GM04504 (cell line): ENCODE measurements at places on chromosomes 7 and 10.

GRCh38 chr7:116906391-116906790, 44.0 kb downstream of the CAPZA2 start:
- no peak for DNase-seq

DNA sequence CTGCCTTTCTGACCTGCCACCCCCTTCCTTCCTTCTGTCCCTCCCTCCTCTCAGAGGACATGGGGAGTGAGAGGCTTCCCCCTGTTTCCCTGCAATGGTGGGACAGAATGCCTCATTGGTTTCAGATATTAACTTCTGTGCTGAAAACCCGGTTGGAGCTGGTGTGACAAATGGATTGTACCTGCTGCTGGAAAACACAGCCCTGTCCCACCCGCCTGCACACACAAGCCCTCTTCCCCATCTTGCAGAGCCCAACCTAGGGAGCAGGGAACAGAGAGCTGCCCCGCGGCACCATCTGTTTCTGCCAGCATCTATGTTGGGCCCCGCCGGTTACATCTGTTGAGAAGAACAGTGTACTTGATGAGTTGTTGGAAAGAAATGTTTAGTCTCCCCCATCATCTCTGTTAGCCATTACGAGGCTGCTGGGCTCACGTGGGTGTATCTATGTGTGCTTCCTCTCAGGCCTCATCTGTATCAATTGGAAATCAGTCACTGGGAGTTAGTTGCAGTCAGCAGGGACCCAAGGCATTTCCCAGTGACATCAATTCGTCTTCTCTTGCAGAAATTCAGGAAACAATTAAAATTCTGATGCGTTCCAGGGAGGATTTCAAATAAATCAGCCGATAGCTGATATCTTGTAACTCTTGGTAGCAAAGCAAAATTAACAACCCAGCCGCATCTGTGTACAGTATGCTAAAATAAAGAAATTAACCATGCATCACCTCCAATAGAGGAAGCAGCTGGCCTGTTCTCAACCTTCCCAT, 725.6 kb upstream of the GALNT17 start:
- DNase-seq: peak; percentile 11

- no peak for DNase-seq
Observed at GRCh38 chr7:966291-967069, 8.9 kb downstream of the COX19 start.

GRCh38 chr7:12716722-12717121, 29.3 kb downstream of the ARL4A start:
- no peak for DNase-seq

- DNase-seq: no peak
Observed at GRCh38 chr10:5526691-5527331, 2.0 kb downstream of the CALML3 start.

DNA sequence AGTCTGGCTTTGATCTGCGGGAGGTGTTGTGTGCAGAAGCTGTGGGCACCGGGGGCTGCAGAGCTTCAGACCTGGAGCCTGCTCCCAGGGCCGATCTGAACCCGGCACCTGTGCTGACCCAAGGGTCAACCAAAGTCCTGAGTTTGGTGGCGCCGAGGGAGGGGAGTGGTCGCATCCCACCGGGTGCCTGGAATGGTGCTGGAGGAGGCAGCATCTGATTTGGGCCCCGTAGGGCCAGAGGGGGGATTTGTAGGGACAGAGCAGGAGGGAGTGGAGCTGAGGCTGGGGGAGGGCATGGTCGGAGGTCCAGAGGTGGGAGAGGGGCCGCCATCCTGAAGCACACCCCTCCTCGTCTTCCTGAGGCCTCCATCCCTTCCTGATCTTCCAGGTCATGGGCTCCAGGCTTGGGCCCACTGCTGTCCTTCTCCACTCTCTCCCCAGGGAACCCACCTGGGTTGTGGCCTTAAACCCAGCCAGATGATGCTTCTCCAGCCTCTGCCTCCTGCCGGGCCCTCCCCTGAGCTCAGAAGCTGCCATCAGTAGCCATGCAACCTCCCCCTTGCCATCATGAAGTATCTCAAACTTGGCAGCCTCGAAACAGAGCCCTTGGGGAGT, 112.9 kb downstream of the LHPP start:
- no peak for DNase-seq

DNA sequence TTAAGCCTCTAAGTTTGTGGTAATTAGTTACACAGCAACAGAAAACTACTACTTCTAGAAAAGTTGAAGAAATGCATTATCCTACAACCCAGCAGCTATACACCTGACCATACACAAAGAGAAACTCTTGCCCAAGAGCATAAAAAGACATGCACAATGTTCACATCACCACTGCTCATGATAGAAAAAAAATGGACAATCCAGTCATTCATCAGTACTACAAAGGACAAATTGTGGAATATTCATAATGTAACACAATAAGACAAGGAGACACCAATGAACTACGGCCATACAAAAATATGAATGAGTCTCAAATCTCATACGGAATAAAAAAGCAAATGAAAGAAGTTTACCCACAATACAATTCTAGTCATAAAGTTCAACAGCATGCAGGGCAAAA, 87.4 kb downstream of the ZFAND4 start:
- DNase-seq: no peak

GRCh38 chr10:109987452-109988211, 20.2 kb upstream of the ADD3 start:
- DNase-seq: no peak

- no peak for DNase-seq
Observed at GRCh38 chr10:19041171-19041570, 7.4 kb upstream of the MALRD1 start.

- no peak for DNase-seq
Observed at GRCh38 chr10:113983552-113983951, 60.1 kb upstream of the ADRB1 start.

GRCh38 chr7:149330914-149331567, 69.0 kb downstream of the ZNF783 start:
- DNase-seq: no peak

- DNase-seq: peak; percentile 69
Observed at GRCh38 chr10:118798231-118798662, 43.5 kb upstream of the CACUL1 start.

DNA sequence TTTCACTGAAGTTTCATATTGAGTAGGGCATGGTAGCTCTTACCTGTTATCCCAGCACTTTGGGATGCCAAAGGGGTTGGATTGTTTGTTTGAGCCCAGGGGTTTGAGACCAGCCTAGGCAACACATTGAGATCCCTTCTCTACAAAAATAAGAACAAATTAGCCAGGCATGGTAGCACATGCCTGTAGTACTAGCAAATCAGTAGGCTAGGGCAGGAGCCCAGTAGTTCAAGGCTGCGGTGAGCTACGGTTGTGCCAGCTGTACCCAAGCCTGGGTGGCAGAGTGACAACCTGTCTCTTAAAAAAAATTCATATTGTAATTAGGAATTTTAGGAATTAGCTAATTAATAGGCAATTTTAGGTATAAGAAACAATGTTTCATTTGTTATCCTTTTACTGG, 18.0 kb downstream of the BBIP1 start:
- DNase-seq: no peak

- no peak for DNase-seq
Observed at GRCh38 chr7:136148920-136149319, 171.8 kb upstream of the MTPN start.

- DNase-seq: no peak
Observed at GRCh38 chr7:92557808-92558362, 29.3 kb downstream of the RBM48 start.

DNA sequence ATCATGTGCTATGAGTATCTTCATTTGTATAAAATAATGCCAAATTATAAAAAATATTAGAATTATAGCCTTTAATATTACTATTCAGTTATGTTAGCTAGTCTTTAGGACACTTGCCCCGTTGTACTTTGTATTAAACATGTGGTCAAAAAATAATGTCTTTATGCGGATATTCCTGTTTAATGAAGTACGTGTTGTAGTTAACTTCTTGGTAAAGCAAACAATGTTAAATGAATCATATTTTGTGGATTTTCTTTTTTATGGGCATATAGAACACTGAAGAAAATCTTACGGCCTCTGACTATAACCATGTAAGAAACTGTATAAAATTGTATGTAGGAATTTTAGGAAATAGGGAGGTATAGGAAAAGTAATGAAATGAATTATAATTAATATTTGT, 14.3 kb downstream of the GLCCI1 start:
- no peak for DNase-seq

- DNase-seq: no peak
Observed at GRCh38 chr10:68128015-68128414, 18.7 kb downstream of the MYPN start.

GRCh38 chr7:101870361-101871062, 53.1 kb downstream of the CUX1 start:
- DNase-seq: no peak

GRCh38 chr7:56291-56913, 136.0 kb upstream of the FAM20C start:
- DNase-seq: no peak

DNA sequence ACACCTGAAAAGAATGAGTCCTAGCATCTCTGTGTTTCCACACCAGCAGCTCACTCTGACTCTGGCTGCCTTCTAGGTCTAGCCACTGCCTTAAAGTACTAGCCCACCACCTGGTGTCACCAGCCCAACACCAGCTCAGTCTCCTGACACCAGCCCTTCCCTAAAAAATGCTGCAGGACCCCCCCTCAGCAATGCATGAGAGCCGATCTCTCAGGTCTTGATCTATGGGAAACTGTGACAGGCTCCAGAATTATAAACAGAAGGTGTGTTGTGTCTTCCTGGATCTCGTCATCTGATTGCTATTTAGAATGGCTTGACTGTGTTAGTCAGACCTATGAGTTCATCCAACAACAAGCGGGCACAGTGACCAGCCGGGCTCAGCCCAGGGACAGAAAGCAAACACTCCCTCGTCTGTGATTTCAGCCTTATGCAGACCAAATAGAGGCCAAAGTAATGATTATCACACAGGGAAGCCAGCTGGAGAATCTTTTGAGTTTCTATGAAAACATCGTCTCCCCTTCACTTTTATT, 66.6 kb downstream of the CUBN start:
- DNase-seq: peak; percentile 79

- peak; percentile 85 for DNase-seq
Observed at GRCh38 chr10:614790-615582, 74.5 kb downstream of the DIP2C start.

DNA sequence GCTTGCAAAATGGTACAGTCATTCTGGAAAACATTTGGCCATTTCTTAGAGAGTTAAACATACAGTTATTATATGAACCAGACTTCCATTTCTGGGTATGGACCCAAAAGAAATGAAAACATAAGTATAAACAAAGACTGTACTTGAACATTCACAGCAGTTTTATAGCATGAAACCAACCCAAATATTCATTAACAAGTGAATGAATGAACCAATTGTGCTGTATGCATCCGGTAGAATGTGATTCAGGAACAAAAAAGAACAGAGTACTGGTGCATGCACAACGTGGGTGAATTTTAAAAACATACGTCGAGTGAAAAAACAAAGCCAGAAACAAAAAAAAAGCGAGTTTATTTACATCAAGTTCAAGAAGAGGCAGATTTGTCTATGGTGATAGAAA, 1085.8 kb upstream of the AUTS2 start:
- DNase-seq: no peak

GRCh38 chr10:44702531-44702930, 208.6 kb upstream of the TMEM72 start:
- DNase-seq: no peak

DNA sequence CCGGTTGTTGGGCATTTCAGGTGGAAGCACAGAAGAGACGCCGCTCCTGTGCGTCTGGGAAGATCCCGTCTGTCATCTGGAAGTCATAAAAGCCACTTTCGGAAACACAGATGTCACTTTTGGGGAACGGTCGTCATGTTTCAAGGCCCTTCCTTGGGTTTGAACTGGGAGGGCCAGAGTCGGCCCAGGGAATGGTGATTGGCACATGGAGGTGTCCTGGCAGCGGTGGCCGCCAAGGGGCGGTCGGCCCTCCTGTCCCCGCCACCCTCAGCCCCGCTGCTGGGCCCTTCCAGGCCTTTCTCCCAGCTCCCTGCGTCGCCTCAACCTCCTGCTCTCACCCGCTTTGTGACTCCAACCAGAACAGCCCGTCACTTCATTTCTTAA, 115.2 kb upstream of the SFMBT2 start:
- DNase-seq: no peak

- no peak for DNase-seq
Observed at GRCh38 chr10:31401287-31401686, 82.3 kb downstream of the ZEB1 start.

- no peak for DNase-seq
Observed at GRCh38 chr7:115005953-115006352, 84.1 kb downstream of the MDFIC start.

DNA sequence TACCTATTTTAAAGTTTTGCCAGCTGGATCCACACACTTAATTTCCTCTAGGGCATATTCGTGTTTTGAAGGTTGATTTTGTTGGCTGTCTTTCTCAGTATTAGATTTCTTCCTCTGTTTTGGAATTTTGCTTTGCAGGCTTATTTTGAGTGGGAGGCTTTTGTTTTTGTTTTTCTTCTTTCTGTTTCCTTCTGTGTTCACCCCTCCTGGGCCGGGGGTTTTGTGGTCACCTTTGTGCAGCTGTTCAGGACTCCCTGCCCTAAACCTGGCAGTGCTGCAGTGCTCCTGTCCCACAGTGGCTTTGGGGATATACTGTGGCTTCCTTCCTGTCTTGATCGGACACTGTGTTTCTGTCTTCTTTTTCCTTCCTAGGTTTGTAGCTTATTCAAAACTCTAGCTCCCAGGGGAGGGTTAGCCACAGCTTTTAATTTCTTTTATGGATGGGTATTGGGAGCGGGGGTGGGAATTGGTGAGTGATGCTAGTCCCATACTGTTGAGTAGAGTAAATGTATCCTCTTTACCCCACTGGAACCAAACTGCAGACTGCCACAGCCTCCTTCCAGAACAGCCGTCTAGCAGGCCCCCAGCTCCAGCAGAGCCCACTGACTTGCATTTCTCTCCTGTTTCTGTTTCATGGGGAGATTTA, 228.7 kb upstream of the FZD8 start:
- no peak for DNase-seq

DNA sequence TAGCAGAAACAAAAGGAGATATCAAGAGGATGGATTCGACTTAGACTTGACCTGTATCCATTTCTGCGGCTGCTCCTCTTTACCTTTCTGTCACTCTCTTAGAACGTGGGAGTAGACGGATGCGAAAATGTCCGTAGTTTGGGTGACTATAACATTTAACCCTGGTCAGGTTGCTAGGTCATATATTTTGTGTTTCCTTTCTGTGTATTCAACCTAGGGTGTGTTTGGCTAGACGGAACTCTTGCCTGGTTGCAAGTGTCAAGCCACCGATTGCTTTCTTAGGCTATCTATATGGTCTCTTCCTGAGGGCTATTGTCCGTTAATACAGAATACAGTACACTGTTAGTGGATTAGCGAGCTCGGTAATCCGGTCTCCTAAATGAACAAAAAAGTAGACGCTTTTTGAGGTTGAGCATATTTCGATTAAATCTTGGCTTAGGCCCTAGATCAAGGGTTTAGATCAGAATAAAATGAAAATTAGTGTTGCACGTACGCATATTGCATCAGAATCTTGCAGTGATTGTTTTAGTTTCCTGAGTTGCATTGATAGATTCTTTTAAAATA, 1.2 kb downstream of the PTEN start:
- DNase-seq: no peak

- no peak for DNase-seq
Observed at GRCh38 chr7:45028920-45029344, 28.9 kb downstream of the CCM2 start.
